ENCODE measurements at places on chromosomes 7 and 10.

DNA sequence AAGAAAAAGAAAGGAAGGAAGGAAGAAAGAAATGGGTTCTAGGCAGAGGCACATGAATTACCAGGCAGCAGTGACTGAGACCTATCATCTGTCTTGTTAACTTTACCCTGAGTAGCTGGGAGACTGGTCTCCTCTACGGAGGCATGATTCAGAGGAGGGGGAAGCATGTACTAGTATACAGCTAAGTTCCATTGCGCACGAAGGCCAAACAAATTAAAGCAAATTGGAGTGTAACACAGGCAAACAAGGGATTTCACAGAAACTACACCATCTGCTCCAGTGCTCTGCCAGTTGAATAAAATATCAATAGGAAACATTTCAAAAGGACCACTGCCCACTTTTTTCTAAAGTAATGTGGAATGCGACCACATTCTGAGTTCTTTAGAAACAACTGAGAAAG lies 65.9 kb upstream of the RSU1 start:
- no peak for DNase-seq

- no peak for DNase-seq
Measured at GRCh38 chr7:27193335-27194001, 6.4 kb downstream of the HOXA13 start.

DNA sequence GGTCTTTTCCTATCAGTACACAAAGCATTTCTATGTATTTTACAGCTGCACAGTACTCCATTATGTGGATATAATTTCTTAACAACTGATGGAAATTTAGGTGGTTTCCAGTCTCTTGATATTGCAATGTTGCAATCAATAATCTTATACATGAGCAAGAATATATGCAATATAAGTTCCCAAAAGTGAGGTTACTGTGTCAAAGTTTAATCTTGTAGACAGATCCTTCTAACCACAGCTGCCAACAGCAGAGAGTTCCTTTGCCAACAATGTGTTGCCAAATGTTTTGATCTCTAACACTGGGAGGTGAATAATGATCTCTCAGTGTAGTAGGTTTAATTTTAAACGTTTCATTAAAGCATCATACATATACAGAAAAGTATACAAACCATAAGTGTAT lies 54.5 kb downstream of the CUL2 start:
- DNase-seq = no peak

- peak; percentile 19 for DNase-seq
Measured at GRCh38 chr10:80599424-80599847, 61.7 kb downstream of the SH2D4B start.

GRCh38 chr7:20980232-20980631 lies 193.5 kb upstream of the SP8 start:
- DNase-seq = no peak

- DNase-seq = no peak
Measured at GRCh38 chr7:142807855-142808460, 37.2 kb downstream of the PRSS2 start.

GRCh38 chr7:82019551-82020475 lies 250.0 kb upstream of the HGF start:
- no peak for DNase-seq

GRCh38 chr10:77756319-77757232 lies 119.0 kb upstream of the KCNMA1 start:
- DNase-seq = peak; percentile 83

GRCh38 chr7:131883769-131884168 lies 327.3 kb upstream of the PODXL start:
- no peak for DNase-seq

GRCh38 chr7:111511845-111512244 lies 50.4 kb downstream of the IMMP2L start:
- DNase-seq = no peak

- DNase-seq = no peak
Measured at GRCh38 chr7:54560198-54560597, 18.0 kb downstream of the VSTM2A start.

- DNase-seq = no peak
Measured at GRCh38 chr10:32163071-32163761, 107.0 kb upstream of the KIF5B start.

DNA sequence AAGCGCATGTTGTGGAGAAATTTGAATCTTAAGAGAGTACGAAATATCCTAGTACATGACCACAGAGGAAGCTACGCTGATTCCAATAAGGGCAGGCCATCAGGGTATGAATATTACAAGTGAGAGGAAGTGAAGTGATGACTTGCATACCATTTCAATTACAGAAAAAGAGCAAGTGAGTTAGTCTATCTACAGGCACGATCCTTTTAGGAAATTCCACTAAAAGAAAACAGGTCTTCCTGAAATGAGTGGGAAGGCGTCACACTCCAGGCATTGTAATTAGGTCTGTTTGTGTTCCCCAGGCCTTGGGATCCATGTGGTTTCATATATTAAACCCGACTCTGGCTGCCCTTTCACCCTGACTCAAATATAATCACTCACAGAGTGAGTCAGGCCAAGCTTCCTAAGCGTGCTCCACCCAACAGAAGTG lies 152.5 kb downstream of the SEMA3A start:
- DNase-seq = peak; percentile 85

- no peak for DNase-seq
Measured at GRCh38 chr7:66255534-66256100, 50.5 kb downstream of the TPST1 start.

GRCh38 chr10:93030409-93030808 lies 30.2 kb upstream of the CYP26C1 start:
- no peak for DNase-seq

GRCh38 chr10:67549390-67549789 lies 146.6 kb downstream of the CTNNA3 start:
- DNase-seq = peak; percentile 33

DNA sequence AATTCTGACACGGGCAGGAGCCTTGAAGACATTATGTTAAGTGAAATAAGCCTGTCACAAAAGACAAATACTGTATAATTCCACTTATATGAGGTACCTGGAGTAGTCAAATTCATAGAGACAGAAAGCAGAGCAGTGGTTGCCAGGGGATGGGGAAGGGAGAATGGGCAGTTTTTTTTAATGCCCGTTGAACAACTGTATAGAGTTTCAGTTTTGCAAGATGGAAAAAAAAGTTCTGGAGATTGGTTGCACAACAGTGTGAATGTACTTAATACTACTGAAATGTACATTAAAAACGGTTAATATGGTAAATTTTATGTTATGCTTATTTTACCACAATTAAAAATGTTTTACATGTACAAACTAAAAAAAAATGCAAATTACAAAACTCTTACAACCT lies 63.6 kb upstream of the EFCAB10 start:
- no peak for DNase-seq

- peak; percentile 11 for DNase-seq
Measured at GRCh38 chr7:149007611-149008010, 20.7 kb downstream of the PDIA4 start.

GRCh38 chr10:121942749-121943416 lies 15.1 kb upstream of the ATE1 start:
- no peak for DNase-seq

- no peak for DNase-seq
Measured at GRCh38 chr7:152970481-152970880, 210.9 kb downstream of the ACTR3B start.

DNA sequence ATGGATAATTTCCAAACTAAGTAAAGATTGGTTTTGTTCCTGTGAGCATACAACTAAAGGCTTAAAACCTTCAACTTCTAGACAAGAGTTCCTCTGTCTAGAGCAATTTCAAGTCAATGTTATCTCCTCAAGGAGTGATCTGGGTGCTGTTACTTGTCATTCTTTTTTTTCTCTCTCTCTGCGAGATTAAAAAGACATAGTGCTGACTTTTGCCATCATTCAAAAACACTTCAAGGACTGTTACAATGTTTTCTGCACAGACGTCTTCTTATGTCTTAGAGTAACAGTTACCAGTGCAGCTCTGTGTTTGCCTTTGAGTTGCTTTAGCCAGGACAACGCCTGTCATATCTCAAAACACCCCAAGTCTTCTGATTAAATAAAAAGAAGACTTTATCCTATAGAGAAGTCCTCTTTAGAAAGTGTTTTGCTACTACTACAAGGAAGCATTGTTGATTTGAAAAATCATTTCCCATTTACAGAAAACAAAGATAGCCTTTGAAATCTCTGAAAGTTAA lies 263.5 kb upstream of the FERD3L start:
- DNase-seq = no peak

GRCh38 chr7:66558660-66559465 lies 69.8 kb upstream of the KCTD7 start:
- no peak for DNase-seq

DNA sequence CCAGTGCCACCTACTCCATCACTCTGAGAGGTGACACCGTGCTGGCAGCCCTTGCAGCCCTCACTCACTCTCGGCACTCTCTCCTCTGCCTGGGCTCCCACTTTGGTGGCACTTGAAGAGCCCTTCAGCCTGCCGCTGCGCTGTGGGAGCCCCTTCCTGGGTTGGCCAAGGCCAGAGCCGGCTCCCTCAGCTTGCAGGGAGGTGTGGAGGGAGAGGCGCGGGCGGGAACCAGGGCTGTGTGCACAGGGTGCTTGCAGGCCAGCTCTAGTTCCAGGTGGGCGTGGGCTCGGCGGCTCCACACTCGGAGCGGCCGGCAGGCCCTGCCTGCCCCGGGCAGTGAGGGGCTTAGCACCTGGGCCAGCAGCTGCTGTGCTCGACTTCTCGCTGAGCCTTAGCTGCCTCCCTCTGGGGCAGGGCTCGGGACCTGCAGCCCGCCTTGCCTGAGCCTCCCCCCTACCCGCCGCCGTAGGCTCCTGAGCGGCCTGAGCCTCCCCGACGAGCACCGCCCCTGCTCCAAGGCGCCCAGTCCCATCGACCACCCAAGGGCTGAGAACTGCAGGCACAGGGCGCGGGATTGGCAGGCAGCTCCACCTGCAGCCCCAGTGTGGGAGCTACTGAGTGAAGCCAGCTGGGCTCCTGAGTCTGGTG lies 48.7 kb upstream of the SLC35G1 start:
- no peak for DNase-seq

- DNase-seq = no peak
Measured at GRCh38 chr10:104822088-104822487, 181.0 kb downstream of the SORCS3 start.

DNA sequence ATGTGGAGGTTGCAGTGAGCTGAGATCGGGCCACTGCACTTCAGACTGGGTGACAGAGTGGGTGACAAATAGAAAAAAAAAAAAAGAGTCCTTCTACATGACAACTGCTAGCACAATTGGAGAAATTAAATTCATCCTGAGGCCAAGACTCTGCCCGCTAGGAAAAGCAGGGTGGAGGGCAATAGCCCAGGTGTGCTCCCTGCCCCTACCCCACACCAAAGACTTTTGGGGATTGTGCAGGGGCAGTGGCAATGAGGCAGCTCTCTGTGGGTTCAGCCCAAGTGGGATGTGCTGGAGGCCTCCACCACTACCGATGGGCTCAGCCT lies 61.3 kb downstream of the TMEM209 start:
- DNase-seq = no peak

DNA sequence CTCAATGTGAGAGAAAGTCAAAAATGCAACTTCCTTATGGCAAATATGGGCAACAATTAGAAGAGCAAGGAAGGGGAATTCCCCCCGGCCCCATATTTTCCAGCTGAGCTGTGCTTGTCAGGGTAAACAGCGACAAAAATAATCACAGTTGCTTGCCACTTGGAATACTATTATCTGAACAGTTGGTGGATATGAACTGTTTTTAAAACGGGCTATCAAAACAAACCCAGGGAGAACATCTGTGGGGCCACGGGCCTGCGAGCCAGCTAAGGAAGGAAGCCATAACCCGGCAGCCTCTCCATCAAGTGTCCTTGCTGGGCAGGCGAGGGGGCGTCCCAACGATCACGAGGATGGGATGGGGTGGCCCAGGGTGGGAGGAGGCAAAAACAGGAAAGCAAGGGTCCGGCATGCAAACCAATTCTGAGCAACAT lies 228.4 kb downstream of the ARHGAP12 start:
- DNase-seq = no peak

DNA sequence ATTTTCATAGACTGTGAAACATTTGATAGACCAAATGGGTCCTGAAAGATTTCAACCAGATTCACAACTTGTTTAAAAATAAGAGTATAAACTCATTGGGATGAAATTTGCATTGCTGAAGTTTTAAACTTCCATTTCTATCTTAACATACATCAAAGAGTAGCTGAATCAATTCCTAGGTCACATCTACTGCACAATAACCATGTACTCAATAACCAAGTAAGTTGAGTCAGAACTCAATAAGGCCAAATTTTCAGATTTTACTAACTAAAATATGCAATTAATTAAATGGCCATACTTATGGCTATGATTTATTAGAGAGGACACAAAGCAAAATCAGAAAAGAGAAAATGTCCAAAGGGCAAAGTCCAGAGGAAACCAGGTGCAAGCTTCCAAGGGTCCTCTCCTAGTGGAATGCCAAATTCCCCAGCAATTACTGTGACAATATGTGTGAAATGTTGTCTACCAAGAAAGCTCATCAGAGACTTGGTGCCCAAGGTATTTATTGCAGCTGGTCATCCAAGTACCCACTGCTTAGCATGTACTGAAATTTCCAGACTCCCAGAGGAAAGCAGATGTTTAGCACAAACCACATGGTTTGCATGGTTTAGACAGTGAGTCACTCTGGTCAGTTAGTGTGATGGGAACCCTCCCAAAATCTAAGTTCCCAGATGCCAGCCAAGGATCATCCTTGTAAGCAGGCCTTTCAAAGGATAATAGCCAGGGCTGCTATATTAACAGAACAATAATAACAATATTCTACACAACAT lies 238.9 kb downstream of the IPMK start:
- peak; percentile 56 for DNase-seq

- no peak for DNase-seq
Measured at GRCh38 chr10:10513067-10513466, 504.6 kb upstream of the CELF2 start.

GRCh38 chr7:137818036-137818435 lies 28.7 kb downstream of the DGKI start:
- no peak for DNase-seq

DNA sequence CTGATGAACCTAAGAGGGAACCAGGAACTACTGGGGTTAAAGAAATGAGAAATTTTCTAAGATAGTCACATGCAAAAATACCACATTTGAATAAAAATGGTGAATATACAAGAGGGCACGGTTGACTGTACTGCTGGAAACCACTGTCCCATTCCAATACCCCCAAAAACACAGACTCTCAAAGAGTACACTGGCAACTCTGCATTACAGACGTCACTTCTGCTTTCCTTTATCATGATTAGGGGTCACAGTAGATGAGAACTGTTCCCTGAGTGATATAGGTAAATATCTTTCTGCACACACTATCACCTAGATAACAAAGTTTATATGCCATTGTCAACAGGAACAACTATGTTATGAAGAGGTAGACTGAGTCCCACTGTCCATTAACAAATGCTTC lies 69.5 kb downstream of the RAPGEF5 start:
- DNase-seq = no peak

- DNase-seq = no peak
Measured at GRCh38 chr10:36765782-36766414, 359.5 kb upstream of the ANKRD30A start.

GRCh38 chr7:74324531-74325209 lies 35.5 kb downstream of the CLIP2 start:
- DNase-seq = no peak

GRCh38 chr10:77125231-77125630 lies 512.4 kb downstream of the KCNMA1 start:
- DNase-seq = peak; percentile 25

Data from NCI-H69 (cell line).